ENCODE measurements at places on chromosomes 12 and 14.
A peak's percentile ranks its signal among the peaks of the same experiment; 100 is the strongest.

DNA sequence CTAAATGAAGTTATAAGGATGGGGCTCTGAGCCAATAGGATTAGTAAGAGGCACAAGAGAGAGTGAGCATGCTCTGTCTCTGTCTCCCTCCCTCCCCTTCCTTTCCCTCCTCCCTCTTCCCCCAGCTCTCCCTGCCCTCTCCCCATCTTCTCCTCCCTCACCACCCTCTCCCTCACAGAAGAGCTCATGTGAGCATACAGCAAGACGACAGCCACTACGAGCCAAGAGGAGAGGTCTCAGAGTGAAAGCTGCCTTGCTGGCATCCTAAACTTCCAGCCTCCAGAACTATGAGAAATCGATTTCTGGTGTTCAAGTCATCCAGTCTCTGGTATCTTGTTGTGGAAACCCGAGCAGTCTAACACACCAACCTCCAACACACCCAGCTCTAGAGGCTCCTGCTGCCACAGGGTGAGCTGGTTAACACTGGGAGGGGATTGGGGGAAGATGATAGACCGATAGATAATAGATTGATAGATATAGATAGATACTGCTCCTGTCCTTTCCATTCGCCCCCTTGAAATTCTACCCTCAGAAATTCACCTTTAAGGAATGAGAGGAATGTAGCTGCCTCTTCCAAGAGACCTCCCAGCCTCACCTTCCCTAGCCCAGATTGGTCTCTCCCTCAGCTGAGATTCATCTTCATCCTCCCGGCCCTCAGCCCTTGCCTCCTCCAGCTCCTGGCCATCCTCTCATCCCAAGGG lies 25.8 kb upstream of the ACTN1 start:
- H3K36me3 ChIP-seq = no peaks in the 10 kb centered on the region
- H3K27ac ChIP-seq = no peak overlapping the region
- H3K27me3 ChIP-seq = no peaks in the 10 kb centered on the region
- DNase-seq = no peak

- no peak for DNase-seq
- no peaks in the 10 kb centered on the region for H3K27me3 ChIP-seq
- H3K36me3 ChIP-seq = no peaks in the 10 kb centered on the region
- no peaks in the 10 kb centered on the region for H3K4me1 ChIP-seq
- no peak overlapping the region for H3K27ac ChIP-seq
Observed at GRCh38 chr14:99024926-99025325, 247.1 kb downstream of the BCL11B start.

GRCh38 chr14:81427348-81428058 lies 27.4 kb upstream of the STON2 start:
- H3K36me3 ChIP-seq = no peaks in the 10 kb centered on the region
- H3K4me3 ChIP-seq = no peak overlapping the region
- no peak for DNase-seq
- no peaks in the 10 kb centered on the region for H3K27me3 ChIP-seq
- H3K4me1 ChIP-seq = no peaks in the 10 kb centered on the region
- no peak overlapping the region for H3K27ac ChIP-seq

- no peaks in the 10 kb centered on the region for H3K36me3 ChIP-seq
- H3K27me3 ChIP-seq = no peaks in the 10 kb centered on the region
- H3K4me1 ChIP-seq = peaks cover 17% of the 10 kb centered on the region
- no peak overlapping the region for H3K4me3 ChIP-seq
Observed at GRCh38 chr12:115204957-115205754, 521.2 kb upstream of the TBX3 start.

DNA sequence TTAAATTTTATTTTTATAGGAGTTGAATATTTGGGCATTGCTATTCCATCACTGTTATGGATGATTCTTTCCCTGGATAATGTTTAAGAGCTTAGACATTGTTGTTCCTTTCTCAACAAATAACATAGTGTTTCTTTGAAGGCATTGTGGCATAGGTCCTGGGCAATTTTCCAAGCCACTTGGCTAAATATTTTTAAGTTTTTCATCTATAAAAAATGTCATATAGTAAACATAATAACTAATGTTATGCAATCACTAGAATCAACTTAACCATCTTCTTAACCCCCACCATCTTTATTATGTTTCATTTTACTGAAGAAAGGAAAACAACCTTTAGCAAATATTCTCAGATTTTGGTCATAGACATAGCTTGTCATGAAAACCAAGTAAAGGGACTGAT lies 600.6 kb upstream of the LMO3 start:
- no peaks in the 10 kb centered on the region for H3K27me3 ChIP-seq
- H3K36me3 ChIP-seq = no peaks in the 10 kb centered on the region

DNA sequence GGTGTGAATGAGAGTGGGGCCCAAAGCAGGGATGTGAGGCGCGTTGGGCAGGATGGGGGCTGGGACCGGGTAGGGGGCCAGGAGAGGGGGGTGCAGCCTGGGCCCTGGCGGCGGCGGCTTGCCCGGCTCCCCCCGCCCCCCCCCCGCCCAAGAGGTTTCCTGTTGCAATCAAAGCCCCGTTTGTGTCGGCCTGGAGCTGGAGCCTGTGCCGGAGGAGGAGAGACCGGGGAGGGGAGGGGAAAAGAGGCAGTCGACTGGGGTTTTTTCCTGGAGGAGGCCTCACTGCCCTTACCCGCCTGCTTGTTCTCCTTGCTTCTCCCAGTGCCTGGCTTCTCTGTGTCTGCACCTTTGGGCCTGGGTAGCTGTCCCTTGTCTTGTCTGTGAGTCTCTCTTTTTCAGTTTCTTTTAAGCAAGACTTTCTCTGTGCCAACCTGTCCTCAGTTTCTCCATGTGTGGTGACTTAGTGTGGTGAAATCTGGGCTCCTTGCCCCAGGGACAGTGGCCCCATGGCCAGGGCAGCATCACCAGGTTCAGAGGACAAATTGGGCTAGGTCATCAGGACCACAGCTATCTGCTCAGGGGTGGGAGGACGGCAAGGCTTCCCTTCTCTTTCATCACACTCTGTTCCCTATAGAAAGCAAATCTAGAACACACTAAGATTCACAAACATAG lies 8.5 kb downstream of the RARG start:
- peaks cover 8% of the 10 kb centered on the region for H3K36me3 ChIP-seq
- no peaks in the 10 kb centered on the region for H3K27me3 ChIP-seq
- H3K4me1 ChIP-seq = peaks cover 47% of the 10 kb centered on the region
- peak; percentile 83 for DNase-seq
- H3K4me3 ChIP-seq = no peak overlapping the region
- peak overlapping the region; percentile 100 for H3K27ac ChIP-seq

DNA sequence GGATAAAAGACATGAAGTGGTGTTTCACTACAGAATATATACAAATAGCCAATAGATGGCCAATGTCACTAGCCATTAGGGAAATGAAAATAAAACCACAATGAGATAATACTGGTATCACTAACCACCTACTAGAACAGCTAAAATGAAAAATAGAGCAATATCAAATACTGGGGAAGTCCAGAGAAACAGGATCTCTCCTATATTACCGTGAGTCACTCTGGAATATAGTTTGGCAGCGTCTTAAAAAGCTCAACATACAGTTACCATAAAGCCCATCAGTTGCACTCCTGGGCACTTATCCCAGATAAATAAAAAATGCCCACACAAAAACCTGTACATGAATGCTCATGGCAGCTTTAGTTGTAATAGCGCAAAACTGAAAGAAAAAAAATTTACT lies 101.7 kb downstream of the TMTC1 start:
- peaks cover 6% of the 10 kb centered on the region for H3K4me1 ChIP-seq
- H3K27me3 ChIP-seq = no peaks in the 10 kb centered on the region
- H3K36me3 ChIP-seq = no peaks in the 10 kb centered on the region
- H3K27ac ChIP-seq = no peak overlapping the region

GRCh38 chr12:114604606-114605005 lies 79.4 kb downstream of the TBX3 start:
- H3K4me3 ChIP-seq = no peak overlapping the region
- H3K36me3 ChIP-seq = no peaks in the 10 kb centered on the region
- H3K27ac ChIP-seq = no peak overlapping the region
- H3K27me3 ChIP-seq = no peaks in the 10 kb centered on the region
- no peak for DNase-seq

- no peaks in the 10 kb centered on the region for H3K4me1 ChIP-seq
- no peaks in the 10 kb centered on the region for H3K36me3 ChIP-seq
- no peak for DNase-seq
- no peak overlapping the region for H3K4me3 ChIP-seq
Observed at GRCh38 chr14:41235466-41235865, 371.2 kb upstream of the LRFN5 start.

DNA sequence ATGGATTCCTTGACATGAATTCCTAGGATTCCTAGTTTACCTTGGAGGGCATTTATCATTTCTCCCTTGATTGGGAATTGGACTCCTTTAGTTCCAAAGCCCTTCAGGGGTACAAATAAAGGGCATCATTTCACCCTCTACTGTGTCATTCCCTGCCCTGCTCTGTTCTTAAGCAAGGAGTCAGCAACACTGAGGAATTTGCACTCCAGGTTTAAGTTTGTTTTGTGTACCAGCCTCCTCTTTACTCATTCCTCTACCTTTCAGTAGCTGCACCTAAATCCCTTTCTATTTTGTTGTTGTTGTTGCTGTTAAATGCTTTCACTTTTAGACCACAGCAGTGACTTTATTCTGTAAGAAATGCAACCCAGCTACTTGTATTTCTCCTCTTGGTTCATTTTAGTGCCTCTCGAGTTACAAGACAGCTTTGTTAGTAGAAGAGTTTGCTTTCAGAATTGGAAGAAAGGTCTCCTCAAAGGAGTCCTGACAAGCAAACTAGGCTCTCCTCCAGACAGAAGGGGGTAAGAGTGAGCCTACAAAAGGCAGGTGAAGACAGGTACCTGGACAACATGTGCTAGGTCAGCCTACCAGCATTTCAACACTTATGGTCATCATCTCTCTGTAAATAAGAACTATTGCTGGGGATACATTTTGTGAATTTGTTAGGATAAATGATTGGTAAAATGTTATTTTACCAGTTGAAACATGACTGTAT lies 90.0 kb downstream of the RMST start:
- H3K27me3 ChIP-seq = no peaks in the 10 kb centered on the region
- H3K36me3 ChIP-seq = no peaks in the 10 kb centered on the region
- no peak overlapping the region for H3K4me3 ChIP-seq
- no peak for DNase-seq

- H3K36me3 ChIP-seq = peaks cover 100% of the 10 kb centered on the region
- H3K27ac ChIP-seq = no peak overlapping the region
- no peak for DNase-seq
- no peak overlapping the region for H3K4me3 ChIP-seq
- no peaks in the 10 kb centered on the region for H3K4me1 ChIP-seq
Observed at GRCh38 chr14:75094896-75095295, 25.5 kb downstream of the ZC2HC1C start.

DNA sequence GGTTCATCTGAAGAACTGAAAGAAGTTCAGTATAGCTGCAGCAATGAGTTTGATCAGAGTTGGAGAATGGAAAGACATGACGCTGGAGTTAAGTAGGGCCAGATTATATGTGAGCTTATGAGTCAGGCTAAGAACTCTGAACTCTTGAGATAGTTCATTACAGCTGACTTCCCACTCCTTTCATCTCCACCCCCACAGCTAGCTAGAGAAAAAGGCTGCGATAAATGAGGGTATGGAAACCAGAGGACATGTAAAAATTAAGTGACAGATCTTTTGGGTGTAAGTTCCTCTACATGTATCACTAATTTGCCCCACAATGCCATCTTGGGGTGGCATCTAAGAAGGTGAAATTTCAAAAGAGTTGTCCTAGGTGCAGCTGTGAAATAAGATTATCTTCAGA lies 28.6 kb downstream of the PYM1 start:
- H3K27me3 ChIP-seq = no peaks in the 10 kb centered on the region
- H3K4me1 ChIP-seq = no peaks in the 10 kb centered on the region
- DNase-seq = no peak
- no peak overlapping the region for H3K4me3 ChIP-seq
- no peaks in the 10 kb centered on the region for H3K36me3 ChIP-seq

- H3K27me3 ChIP-seq = no peaks in the 10 kb centered on the region
- no peak overlapping the region for H3K27ac ChIP-seq
- H3K36me3 ChIP-seq = no peaks in the 10 kb centered on the region
- no peak overlapping the region for H3K4me3 ChIP-seq
- peaks cover 38% of the 10 kb centered on the region for H3K4me1 ChIP-seq
Observed at GRCh38 chr12:65205886-65206285, 36.5 kb downstream of the LEMD3 start.

DNA sequence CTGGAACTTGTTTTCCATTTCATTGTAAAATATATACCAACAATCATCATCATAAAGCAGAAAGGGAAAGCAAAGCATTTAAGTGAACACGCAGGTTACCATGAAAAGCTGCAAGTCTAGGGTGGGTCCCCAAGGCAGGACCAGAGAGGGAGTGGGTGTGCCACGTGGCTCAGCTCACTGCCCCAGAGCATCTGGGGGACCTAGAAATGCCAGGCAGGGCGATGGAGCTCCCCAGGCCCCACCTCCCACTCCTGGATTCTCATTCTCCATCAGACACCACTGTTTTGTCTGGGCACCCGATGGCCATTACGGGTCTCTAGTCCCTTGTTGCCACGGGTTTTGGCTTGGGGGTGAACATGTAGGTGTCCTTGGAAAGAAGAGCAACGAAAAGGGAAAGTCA lies 34.7 kb downstream of the BCL11B start:
- no peak overlapping the region for H3K27ac ChIP-seq
- no peak overlapping the region for H3K4me3 ChIP-seq
- no peaks in the 10 kb centered on the region for H3K27me3 ChIP-seq

Data from sigmoid colon (tissue), 7 donors.